ENCODE measurements at places on chromosomes 1 and 21.

- DNase-seq = no peak
These were observed 485 bp downstream of the SIPA1L2 start for GRCh38 chr1:232629250-232630046.

DNA sequence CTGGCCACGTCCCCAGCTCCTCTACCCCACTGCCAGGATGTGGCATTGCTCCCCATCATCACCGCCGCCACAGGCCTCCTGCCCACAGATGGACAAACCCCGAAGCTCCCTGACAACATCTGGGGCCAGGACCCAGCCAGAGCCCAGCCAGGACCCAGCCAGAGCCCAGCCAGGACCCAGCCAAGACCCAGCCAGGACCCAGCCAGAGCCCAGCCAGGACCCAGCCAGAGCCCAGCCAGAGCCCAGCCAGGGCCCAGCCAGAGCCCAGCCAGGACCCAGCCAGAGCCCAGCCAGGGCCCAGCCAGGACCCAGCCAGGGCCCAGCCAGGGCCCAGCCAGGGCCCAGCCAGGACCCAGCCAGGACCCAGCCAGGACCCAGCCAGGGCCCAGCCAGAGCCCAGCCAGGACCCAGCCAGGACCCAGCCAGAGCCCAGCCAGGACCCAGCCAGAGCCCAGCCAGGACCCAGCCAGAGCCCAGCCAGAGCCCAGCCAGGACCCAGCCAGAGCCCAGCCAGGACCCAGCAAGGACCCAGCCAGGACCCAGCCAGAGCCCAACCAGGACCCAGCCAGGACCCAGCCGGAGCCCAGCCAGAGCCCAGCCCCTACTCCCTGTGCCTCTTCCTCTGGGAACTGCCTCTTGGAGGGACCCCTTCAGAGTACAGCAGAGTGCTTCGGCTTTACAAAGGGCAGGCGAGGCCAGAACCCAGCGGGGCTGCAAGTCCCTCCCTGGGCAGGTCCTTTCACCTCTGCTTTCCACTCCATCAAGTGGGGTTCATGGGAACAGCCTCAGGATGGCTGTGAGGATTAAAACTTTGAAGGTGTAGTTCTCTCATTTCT lies 43.7 kb downstream of the DISP3 start:
- DNase-seq = no peak

GRCh38 chr1:2635361-2636010 lies 2.7 kb upstream of the MMEL1 start:
- no peak for DNase-seq

- no peak for DNase-seq
These were observed 2.2 kb downstream of the PHGDH start for GRCh38 chr1:119713749-119714456.

- no peak for DNase-seq
These were observed 40.5 kb upstream of the FHAD1 start for GRCh38 chr1:15206418-15207030.

DNA sequence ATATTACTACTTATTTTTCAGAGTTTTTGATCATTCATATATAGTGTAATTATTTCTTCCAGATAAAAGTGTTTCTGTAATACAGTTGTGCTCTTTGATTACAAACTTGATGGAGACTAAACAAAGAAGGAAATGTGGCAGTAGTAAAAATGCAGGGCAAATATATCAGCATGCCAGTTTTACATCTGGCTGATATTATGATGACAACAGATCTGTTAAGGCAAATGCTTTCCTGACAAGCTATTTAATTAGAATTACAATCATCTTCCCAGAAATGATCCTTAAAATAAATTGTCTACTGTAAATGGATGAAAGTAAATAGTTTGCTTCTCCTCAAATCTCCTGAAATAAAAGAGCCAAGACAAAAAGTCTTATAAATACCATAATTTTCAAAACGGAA lies 1659.8 kb downstream of the BRINP3 start:
- no peak for DNase-seq

DNA sequence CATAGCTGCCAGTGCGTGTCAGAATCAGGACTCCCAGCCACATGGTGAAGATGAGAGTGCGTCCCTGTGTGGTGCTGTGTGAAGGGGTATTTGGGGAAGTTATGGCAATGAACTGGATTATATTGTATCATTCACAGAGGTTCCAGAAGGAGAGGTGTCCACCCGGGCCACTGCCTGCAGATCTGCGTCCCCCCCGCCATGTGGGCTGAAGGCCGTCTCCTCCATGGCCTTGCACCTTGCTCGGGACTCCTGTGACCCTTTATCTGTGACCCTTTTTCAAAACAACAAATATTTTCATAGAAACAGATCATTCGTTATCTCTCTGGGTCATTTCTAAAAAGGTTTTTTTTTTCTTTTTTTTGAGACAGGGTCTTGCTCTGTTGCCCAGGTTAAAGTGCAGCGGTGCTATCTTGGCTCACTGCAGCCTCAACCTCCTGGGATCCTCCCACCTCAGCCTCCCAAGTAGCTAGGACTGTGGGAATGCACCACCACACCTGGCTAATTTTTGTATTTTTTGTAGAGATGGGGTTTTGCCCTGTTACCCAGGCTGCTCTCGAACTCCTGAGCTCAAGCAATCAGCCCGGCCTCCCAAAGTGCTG lies 120.2 kb upstream of the ERRFI1 start:
- DNase-seq = no peak

DNA sequence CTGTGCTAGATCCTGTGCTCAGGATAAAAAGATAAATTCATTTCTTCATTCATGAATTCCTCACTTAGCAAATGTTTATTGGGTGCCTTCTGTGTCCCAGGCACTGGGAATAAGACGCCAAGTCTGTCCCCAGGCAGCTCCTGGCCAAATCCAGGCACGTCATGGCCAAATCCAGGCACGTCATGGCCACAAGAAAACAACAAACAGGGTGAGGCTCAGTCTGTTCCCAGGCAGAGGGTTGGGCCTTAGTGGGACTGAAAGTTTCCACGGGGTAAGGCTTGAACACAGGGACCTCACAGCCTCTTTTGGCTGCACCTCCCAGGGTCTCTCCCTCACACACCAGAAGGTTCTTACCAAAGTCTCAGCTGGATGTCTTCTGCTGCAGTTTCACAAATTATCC lies 95.7 kb downstream of the PAX7 start:
- DNase-seq = no peak

GRCh38 chr1:246782120-246782900 lies 58.1 kb downstream of the SCCPDH start:
- peak; percentile 46 for DNase-seq

- DNase-seq = no peak
These were observed 156.7 kb downstream of the NR5A2 start for GRCh38 chr1:200184196-200184595.

- DNase-seq = no peak
These were observed 50.2 kb upstream of the KIF1B start for GRCh38 chr1:10160173-10160572.

DNA sequence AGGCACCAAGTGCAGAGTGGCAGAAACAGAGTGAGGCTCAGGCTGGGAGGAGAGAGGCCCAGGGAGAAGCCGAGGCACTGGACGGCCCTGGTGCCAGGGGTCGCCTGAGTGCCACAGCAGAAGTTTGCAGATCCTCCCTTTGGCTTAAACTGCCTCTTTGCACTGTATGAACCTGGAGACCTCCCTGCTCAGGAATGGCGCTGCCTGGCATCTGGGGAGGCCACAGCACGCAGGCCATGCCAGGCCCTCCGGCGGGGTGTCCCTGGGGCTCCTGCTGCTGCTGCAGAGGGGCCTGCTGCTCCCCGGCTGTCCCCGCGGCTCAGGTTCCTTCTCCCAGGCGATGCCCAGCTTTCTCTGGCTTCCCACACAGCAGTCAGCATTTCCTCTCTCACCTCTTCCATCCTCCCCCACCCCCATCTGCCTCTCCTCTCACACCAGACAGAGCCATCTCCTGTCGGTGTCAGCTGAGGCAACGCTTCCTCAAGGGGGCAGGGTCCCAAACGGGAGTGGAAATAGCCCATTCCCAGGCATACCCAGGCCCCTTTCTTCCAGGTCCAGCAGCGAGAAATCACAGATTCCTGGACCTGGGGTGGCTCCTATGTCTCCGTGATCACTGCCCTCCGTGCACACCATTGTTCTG lies 35.2 kb downstream of the SYT6 start:
- DNase-seq = no peak

- no peak for DNase-seq
These were observed 60.3 kb downstream of the TBX19 start for GRCh38 chr1:168340781-168341482.

DNA sequence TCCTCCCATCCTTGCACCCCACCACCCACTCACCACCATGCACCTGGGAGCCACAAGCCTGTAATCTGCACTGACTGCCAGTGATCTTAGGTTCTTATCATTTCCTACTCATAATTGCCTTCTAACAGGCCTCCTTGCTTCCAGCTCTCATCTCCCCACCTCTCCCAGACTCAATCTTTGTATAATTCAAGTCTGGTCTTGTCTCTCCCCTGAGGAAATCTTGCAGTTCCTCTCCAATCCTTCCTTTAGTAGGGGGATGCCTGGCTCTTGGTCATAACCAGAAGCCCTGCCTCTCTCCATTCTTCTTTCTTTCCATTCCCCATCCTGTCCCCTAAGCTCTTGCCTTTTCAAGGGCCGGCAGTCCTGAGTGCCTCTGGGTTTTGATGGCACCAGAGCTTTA lies 27.8 kb downstream of the PIGM start:
- DNase-seq = no peak

DNA sequence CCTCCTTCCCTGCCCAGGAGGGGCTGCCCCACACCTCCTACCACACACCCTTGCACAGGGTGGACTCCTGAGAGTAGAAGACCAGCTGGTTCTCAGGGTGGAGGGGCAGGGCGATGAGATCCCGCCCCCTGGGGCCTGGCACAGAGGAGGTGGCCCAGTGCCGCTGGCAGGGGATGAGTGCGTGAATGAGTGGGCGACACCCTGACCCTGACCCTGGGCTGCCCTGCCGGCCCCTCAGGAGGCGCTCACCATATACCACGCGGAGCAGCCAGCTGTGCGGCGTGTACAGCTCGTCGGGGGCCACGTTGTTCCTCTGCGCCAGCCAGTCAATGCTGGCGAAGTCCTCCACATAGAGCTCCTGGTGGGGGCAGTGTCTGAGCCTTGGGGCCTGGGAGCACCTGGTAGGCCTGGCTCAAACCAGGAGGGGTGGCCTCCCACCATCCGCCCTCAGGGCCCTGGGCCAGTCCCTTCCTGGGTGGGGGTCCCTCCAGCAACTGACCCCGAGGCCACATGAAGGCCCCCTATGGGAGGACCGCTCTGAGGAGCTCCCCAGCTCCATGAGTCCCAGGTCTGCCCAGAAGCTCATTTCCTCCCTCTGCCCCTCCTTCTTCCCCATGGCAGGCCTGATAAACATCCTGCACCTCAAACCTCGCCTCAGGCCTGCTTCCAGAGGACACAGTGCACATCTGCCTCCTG lies 13.0 kb downstream of the LSS start:
- no peak for DNase-seq

- no peak for DNase-seq
These were observed 262.9 kb upstream of the PROX1 start for GRCh38 chr1:213724640-213725536.

DNA sequence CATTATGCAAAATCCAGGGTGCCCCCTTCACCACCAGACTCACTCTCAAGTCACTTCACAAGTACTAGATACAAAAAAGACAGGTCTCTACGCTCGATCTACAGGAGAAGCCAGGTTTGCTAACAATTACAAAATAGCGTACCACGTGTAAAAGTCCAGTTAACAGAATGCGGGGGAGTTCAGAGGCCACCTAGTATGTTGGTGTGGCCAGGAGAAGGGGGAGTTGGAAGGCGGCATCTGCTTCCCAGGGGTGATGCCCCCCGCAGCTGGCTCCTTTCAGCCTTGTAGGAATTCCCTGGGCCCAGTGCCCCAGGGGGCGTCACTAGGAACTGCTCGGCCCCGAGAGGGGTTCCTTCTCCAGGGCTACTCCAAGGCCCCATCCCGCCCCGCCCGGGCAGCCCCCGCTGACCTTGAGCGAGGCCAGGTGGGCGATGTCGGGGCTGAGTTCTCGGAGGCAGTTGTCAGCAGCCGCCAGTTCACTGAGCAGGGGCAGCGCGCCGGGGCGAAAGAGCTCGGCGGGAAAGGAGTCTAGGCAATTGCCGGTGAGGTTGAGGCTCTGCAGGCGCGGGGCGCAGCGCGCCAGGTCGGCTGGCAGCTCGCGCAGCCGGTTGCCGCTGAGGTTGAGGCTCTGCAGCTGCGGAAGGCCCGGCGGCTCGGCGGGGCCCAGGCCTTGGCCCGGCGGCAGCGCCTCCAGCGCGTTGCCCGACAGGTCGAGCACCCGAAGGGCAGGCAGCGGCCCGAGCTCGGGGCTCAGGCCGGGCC lies 664 bp downstream of the LRRC47 start:
- peak; percentile 54 for DNase-seq

DNA sequence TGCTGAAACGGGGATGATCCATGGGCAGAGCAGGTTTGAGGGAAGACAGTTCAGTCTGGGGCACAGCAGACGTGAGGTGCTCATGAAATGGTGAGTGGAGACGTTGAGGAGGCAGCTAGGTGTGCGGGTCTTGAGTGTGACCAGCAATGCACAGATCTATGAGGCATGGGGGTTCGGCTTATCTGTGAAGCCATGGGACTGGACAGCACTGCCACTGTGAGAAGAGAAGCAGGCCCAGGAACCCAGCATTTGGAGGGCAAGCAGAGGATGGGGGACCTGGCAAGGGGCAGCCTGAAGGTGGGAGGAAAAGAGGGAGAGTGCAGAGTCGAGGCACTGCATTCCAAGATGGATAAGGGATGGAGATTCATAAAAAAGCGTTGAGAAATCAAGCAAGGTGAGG lies 8.0 kb downstream of the CSF1 start:
- DNase-seq = no peak

DNA sequence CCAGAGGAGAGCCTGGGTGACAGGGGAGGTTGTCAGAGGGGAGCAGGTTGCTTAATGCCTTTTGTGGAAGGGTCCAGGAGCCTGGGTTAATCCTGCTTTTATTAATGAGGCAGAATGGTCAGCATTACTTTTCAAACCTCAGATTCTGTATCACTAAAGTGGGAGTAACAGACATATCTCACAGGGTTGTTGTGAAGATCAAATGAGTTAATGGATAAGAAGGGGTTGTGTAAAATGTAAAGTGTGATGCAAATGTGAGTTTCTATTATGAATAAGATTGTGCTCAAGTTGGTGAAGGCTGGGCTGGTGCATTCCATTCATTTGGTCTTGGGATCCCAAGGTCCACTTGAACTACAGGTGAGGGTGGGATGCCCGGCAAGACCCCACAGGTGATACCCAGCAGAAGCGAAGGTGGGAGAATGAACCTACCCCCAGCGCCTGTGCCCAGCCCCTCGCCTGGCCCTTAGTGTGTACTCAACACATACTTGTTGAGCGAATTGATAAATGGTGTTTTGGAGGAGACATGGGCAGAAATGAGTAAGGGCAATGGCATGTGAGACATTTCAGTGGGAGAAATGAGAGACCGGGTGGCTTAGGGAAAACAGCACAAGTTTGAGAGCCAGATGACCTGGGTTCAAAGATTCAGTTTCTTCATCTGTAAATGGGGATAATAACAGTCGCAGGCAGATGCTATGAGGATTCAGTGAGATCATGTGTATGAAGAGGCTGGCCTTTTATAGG lies 6.2 kb downstream of the SLC26A9 start:
- DNase-seq = peak; percentile 81

Measured in hepatic stellate cell (primary cell).